ENCODE measurements at places on chromosomes 11 and 22. TPM values are rescaled to one million over a fixed set of nuclear protein-coding genes. Genes with fewer than 3 reads are reported as not detected.

The TIMM10 gene
- 33.1 TPM for polyA plus RNA-seq

The IGLL1 gene
- polyA plus RNA-seq: 0.62 TPM

The RCOR2 gene
- 11.4 TPM for polyA plus RNA-seq

The TRIM6 gene
- 27.1 TPM for polyA plus RNA-seq

The EED gene
- 40.0 TPM for polyA plus RNA-seq

DNA sequence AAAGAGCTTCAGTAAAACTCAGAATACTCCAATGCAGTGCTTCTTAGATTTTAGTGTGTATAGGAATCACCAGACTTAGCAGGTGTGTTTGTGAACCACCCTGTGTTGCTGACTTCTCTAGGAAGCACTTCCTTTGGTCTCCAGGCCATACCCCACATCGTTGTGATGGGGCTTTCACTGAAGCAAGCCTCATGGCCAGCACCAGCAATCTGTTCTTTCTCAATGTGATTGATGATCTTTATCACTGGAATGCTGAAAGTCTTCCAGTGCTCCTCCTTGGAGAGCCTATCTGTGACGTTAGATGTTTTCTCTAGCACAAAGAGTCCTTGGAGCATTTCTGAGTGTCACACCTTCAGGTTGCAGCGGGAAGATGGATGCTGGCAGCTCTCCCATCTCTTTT is 280.5 kb downstream of the DDX10 start:
- DNase-seq: no peak

GRCh38 chr22:20986365-20986764 is 4.3 kb downstream of the LZTR1 start:
- no peak for DNase-seq

DNA sequence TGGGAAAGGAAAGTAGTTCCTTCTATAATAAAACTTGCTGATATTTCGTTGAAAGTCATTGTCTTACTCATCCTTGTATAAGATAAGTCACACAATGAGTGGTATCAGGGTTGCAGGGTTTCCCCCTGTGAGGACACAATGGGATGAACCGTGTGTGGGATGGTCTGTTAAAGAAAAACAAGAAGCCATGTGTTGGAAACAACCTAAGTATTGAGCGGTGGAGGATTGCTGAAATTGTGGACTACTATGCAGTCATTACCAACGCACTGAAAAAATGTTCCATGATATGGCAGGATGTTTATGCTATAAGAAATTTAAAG is 28.6 kb downstream of the PTPRJ start:
- DNase-seq: no peak

GRCh38 chr22:44291674-44292360 is 20.9 kb downstream of the SHISAL1 start:
- peak; percentile 50 for DNase-seq

- DNase-seq: no peak
These were observed 366.7 kb upstream of the TENM4 start for GRCh38 chr11:79807506-79807905.

GRCh38 chr11:47326198-47326597 is 26.3 kb downstream of the MYBPC3 start:
- no peak for DNase-seq

GRCh38 chr22:45421349-45422055 is 8.0 kb downstream of the RIBC2 start:
- no peak for DNase-seq

DNA sequence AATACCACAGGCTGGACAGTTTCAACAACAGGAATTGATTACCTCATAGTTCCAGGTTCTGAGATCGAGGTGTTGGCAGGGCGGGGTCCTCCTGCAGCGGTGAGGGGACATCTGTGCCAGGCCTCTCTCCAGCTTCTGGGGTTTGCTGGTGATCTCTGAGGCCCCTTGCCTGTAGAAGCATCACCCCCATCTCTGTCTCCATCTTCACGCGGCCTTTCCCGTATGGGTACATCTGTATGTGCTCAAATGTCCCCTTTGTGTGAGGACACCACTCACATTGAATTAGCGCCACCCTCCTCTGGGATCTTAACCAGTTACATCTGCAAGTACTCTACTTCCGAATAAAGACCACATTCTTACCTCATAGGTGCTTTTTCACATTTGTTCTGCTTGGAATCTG is 1029.9 kb downstream of the BRD1 start:
- DNase-seq: no peak
